MCF 10A (cell line): ENCODE measurements at places on chromosomes 4 and X.

GRCh38 chr4:118823471-118823870 is 12.5 kb downstream of the SEC24D start:
- peak; percentile 91 for DNase-seq

DNA sequence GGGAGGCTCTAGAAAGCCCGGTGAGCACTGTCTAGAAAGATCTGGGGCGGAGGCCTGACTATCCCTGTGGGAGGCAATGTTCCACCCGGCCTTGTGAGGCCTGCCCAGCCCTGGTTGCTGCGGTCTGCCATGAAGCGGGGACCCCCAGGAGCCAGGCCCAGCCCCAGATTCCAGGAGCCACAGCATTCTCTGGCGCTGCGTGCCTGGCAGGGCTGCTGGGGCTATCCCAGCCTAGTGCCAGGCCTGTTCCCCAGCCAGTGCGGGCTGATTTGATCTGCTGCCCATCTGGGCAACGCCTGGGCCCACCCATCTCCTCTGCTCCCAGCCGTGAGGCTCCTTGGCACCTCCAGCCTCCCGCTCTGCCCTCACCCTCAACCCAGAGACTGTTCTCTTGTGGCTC is 19.6 kb downstream of the ATP2B3 start:
- DNase-seq: no peak

GRCh38 chr4:150960818-150961217 is 54.3 kb downstream of the LRBA start:
- peak; percentile 62 for DNase-seq

- DNase-seq: no peak
These were observed 5.7 kb upstream of the MPC1L start for GRCh38 chrX:40617566-40617965.

GRCh38 chrX:119273420-119274192 is 37.5 kb downstream of the PGRMC1 start:
- no peak for DNase-seq

GRCh38 chr4:181896614-181897013 is 346.6 kb upstream of the TENM3 start:
- DNase-seq: no peak

DNA sequence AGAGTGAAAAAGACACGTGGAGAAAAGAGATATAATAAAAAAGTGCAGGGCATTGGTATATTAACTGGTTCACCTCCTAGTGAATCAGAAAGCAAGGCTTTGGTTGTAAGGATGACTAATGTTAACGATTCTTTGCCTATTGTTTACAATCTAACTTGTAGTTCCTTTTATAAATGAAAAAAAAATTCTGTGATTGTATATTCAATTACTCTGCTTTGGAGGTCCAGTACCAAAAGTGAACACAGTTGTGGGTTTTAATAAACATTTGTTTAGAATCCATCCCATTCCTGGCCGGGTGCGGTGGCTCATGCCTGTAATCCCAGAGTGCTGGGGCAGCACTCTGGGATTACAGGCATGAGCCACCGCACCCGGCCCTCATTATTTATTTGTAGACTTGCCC is 36.9 kb upstream of the PRSS12 start:
- DNase-seq: no peak

DNA sequence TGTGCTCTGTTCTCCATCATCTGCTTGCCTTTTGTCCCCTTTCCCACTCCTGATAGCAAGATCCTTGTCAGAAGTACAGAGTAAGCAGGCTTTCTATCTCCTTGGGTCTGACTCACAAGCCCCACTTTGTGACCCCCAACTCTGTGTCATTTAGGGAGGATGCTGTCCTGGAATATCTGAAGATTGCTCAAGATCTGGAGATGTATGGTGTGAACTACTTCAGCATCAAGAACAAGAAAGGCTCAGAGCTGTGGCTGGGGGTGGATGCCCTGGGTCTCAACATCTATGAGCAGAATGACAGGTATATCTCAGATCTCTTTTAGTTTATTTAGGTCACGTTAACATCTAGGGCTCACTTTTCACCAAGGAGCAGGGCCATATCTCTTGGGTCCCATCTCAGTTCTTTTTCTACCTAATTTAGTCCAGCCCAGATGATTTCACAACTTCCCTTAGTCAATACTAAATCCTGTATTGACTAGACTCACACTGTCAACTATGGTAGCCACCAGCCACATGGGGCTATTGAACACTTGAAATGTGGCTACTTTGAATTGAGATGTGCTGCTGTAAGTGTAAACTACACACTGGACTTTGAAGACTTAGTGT is 64.3 kb downstream of the MSN start:
- DNase-seq: no peak

DNA sequence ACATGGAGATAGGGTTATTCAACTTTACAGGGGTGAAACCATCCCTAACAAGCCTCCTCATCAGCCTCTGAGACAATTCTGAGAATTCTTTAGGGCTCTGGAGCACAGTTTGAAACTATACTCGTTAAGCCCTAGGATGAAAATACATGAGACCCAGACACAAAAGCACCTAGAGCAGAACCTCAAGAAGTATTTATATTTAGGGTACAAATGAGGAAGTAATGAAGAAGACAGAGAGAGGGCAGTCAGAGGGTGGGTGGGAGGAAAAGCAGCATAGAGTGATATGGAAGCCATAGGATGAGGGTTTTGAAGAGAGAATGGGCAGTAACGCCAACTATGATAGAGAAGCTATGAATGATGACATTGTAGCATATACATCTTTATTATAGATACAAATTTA is 250.3 kb downstream of the DCLK2 start:
- DNase-seq: no peak

DNA sequence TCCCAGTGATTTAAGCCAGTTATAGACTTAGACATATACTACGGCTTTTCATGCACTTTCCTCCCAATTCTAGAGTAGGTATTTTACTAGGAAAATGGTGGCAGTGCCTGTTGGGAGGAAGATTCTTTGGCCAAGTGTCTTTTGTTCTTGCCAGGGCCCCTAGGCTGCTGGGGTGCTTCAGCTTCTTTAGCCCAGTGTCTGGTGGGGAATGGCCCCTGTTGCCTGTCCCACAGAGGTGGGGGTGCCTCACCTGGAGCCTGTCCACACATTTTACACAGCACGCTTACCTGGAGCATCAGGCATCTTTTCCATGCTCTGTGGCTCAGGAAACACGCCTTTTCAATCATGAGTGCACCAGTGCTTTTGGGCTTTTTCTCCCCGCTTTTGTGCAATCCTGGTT is 33.2 kb upstream of the MSANTD1 start:
- DNase-seq: no peak

GRCh38 chr4:7939377-7940108 is at the start of gene AFAP1:
AFAP1 (minus strand) TSS chr4:7939861; CDS start chr4:7872078, 67,783 bp downstream.
- peak; percentile 86 for DNase-seq

DNA sequence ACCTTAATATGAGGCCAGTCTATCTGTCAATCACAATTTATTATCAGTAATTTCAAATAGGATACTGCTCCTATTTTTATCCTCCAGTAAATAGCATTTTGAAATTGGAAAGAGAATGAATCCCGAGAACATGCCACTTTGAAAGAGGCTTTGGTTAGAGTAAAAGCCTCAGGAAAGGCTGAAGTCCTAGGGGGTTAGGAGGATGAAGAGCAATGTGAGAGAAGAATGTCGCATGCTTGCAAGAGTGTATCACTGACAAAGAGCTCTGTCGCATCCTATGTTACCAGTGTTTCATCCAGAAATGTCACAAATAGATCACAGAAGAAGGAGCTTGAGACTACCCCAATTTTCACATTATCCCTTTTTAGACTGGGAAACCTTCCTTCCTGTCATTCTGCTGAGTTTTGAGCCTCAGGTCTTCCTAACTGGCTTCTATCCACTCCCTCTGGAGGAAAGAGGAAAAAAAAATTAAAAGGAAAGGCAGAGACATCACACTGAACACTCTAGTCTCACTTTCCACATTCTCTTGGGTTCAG is 39.8 kb downstream of the GPM6A start:
- DNase-seq: no peak

GRCh38 chr4:70734168-70734954 is 12.6 kb downstream of the RUFY3 start:
- peak; percentile 60 for DNase-seq

- DNase-seq: no peak
These were observed 1074.2 kb upstream of the INTU start for GRCh38 chr4:126558596-126558995.

GRCh38 chrX:26219351-26219750 is 3.4 kb downstream of the MAGEB5 start:
- no peak for DNase-seq

DNA sequence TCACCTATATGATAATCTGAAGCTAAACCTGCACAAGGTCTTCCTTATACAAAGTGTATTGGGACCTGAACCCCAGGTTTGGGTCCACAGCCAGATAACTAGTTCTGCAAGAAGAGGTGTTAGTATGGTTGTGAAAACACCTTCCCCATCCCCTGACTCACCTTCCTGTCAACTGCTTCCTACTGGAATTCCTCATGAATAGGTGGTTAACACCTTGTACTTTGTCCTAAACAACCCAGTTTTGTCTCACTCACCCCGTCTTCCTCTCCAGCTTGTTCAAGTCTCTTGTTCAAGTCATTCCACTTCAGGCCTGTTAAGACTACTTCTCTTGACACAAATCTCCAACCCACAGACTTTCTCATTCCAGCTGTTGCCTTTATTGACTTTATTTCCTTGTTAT is 45.5 kb downstream of the CCNG2 start:
- peak; percentile 68 for DNase-seq
